ENCODE measurements at places on chromosomes 6 and 20. TPM values are rescaled to one million over a fixed set of nuclear protein-coding genes. Genes with fewer than 3 reads are reported as not detected.
A peak's percentile ranks its signal among the peaks of the same experiment; 100 is the strongest.

RHAG gene
- not detected for total RNA-seq

SFT2D1 gene
- total RNA-seq = 46.3 TPM

CD2AP gene
- total RNA-seq = 26.5 TPM

EMILIN3 gene
- total RNA-seq = 0.24 TPM

MEI4 gene
- 0.08 TPM for total RNA-seq

GPX5 gene
- not detected for total RNA-seq

SIRPG gene
- not detected for total RNA-seq

MYCT1 gene
- 0.11 TPM for total RNA-seq

GPLD1 gene
- total RNA-seq = 1.1 TPM

STMN3 gene
- total RNA-seq = 34.2 TPM

PSORS1C1 gene
- total RNA-seq = not detected

MAS1 gene
- total RNA-seq = not detected

SCRT2 gene
- not detected for total RNA-seq

IL17F gene
- total RNA-seq = not detected

SIRPA gene
- 74.7 TPM for total RNA-seq

DYNLT2 gene
- 0.61 TPM for total RNA-seq

SIRPB2 gene
- total RNA-seq = not detected

DNA sequence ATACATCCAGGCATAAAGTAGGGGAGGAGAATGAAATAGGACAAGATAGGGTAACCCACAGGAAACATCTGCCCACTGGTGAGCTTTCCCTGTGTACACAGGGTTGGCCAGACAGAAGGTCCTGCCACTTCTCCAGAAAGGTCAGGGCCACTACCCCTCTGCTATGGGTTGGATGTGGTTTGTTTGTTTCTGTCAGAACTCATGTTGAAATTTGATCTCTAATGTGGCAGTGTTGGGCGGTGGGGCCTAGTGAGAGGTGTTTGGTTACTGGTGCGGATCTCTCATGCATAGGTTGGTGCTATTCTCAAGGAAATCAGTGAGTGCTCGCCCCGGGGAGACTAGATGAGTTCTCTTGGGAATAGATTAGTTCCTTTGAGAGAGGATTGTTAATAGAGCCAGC is 15.6 kb upstream of the MAS1 start:
- DNase-seq = no peak

DNA sequence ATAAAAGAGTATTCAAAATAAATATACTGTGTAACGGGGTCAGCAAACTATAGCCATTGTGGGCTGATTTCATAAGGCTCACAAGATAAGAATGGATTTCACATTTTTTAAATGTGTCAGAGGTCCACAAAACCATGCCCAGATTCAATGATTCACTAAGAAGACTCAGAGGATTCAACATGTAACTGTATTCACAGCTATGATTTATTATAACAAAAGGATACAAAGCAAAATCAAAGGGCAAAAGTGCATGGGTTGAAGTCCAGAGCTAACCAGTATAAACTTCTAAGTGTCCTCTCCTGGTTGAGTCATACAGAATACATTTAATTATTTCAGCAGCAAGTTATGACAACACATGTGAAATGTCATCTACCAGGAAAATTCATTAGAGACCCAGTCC is 49.2 kb downstream of the TBC1D32 start:
- DNase-seq = no peak

GRCh38 chr20:48889140-48889790 is 32.2 kb upstream of the ARFGEF2 start:
- no peak for DNase-seq

DNA sequence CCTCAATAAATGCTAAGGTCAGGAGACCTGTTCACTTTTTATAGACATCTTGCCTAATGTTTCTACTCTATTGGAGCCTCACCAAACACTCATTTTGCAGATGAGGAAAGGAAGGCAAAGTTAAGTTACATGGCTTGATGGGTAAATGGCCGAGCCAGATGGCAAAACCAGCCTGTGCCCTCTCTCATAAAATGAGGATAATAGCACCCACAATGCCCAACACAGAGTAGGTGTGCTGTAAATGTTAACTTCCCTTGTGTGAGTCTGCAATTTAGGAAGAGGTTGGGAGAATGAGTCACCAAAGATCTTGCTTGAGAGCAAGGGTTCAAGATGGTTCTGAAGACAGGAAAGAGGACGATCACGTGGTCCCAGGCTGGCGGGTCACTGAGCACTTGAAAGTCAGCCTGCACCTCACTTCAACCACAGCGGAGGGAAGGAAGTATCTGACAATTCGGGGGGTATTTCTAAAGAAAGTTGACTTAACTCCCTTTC is 3.3 kb downstream of the KCNK5 start:
- no peak for DNase-seq

DNA sequence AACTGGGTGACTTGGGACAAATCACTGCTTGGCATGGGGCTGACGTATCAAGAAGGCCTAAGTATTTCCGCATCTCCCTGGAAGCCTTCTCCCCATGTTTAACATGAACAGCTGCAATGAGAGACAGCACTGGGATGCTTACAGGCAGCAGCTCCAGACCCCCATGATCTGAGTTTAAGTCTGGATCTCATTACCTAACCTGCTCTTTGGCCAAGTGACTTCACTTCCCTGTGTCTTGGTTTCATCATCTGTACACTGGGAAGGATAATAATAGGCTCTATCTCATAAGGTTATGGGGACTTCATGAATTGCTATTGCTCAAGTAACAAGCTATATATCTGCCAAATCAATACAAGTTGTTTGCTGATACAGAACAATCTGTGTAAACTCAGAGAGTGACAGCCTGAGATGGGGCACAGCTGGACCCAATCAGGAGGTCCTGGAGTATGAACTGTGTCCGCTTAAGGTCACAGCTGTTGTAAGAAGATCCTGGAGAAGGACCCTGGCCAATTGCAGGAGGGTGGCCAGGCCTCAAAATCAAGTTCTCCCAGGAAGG is 56.0 kb downstream of the TGM2 start:
- no peak for DNase-seq

DNA sequence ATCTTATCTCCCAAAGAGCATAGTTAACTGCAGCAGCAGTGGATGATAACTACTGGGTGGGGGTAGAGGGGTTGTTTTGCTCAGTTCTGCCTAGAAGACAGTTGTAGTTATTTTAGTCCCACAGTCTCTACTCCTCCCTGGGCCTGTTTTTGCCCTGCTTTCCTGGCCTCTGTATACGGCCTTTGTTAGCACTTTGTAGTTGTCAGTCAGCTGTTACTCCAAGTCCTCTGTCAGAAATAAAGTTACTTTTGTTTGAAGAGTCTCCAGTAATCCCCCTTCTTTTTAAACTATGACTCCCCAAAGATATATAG is 113.9 kb downstream of the SLC16A10 start:
- DNase-seq = peak; percentile 33

- DNase-seq = no peak
Measured at GRCh38 chr6:12291839-12292604, 1.9 kb downstream of the EDN1 start.

- DNase-seq = peak; percentile 47
Measured at GRCh38 chr6:163415620-163416556, 1.4 kb downstream of the QKI start.

- DNase-seq = no peak
Measured at GRCh38 chr6:21726676-21727075, 133.1 kb downstream of the SOX4 start.

GRCh38 chr6:118656847-118657451 is 5.6 kb upstream of the CEP85L start:
- no peak for DNase-seq

GRCh38 chr20:17614176-17614811 is 44.4 kb downstream of the DSTN start:
- DNase-seq = no peak

- no peak for DNase-seq
Measured at GRCh38 chr20:44022464-44022863, 107.8 kb downstream of the TOX2 start.

DNA sequence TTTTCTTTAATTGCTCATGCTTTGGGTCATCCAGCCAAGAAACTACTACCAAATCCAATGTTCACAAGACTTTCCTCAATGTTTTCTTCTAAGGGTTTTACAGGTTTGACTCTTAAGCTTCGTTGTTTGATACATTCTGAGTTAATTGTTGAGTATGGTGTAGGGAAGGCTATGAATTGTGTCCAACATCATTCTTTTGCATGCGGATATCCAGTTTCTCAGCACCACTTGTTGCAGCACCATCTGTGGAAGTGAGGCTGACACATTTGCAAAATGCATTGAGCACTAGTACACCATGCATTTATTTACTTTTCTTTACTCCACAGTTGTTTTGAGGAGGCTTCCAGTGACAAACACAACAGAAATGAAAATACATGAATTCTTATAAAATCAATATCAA is 17.2 kb downstream of the MICA start:
- DNase-seq = no peak

DNA sequence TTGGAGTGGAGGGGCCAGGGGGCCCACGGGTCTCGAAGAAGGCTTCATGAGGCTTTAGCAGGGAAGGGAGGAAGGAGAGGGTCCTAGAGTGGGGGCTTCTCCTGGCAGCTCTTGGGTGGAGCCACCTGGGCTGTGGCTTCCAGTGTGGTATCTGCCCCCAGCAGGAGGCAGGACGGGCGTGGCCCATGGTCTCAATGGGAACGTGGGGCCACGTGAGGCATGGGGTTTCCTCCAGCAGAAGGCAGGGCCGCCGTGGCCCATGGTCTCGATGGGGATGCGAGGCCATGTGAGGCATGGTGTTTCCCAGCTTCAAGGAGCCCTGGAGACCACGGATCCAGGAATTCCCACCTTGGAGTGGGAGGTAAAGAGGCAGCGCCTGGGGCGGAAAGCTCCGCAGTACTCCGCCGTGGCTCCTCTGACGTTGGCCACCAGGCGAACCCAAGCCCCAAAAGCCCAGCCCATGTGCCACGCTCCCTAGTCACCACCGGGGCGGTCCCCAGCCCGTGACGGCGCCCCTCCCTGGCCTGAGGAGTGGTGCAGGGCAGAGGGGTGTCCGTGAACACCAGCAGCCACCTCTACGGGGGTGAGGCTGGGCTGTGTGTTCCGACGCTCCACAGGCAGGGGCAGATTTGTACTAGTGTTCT is 62.0 kb upstream of the GATA5 start:
- DNase-seq = no peak

DNA sequence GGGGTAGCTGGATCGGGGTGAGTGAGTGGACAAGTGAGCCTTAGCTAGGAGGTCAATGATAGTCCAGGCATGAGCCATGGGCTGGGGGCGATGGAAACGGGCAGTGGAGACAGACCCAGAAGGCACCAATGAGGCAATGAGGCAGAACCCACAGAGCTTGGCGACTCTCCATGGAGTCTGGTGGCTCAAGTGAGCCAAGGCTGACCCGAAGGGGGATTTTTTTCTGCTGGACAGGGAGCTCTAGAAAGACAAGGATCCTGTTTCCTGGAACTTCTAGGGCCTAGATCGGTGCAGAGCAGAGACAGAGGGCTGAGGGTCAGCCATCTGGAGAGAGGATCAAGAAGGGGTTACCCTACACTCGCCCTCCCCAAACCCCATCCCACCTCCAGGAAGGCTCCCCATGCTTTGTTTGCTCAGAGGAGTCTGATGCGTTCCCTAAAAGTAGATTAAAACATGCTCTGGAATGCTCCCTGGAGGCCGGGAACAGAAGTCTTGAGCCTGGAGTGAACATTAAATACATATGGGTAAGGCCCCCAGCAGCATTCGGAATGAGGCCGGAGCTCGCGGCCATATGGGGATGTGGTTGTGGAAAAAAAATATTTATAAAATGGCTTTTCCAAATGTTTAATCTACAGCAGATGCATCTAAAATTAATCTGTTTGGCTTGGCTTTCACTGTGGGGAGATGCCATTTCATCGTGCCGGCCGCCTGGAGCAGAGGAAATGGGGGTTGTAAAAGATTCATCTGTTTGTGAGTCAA is 237.8 kb upstream of the PMEPA1 start:
- no peak for DNase-seq

DNA sequence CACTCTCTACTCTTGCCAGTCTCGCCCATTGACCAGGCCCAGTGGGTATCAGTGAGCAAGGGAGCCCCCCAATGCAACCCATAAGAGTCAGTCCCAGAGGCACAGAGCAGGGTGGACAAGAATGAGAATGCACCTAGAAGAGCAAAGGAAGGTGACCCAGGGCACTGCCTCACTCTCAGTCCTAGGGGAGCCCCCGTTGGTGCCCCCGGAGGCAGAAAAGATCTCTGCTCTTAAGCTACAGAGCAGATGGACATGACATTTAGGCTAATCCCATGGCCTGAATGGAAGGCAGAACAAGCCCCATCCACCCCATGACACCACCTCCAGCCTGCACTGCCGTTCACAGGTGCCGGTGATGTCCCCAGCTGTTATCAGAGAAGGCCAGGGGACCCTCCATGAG is 50.7 kb upstream of the PLEKHG1 start:
- DNase-seq = no peak

- DNase-seq = no peak
Measured at GRCh38 chr20:51513545-51513944, 29.0 kb downstream of the NFATC2 start.

DNA sequence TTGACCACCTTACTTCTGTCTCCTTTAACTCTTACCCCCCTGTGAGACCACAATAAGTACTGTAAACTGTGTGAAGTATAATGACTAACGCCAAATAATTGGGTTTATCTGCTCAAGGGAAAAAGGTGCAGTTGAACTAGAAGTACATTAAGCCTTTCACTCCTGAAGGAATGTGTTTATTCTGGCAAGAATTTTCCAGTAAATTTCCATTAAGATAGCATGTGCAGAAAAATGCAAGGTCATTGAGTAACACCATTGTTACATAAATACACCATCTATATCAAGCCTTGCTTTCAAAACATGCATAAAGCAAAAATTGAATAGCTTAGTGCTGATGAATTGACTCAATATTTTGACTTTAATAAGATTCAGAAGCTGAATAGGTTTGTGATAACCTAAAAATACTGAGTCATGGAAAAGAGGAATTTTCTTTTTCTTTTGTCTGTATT is 65.4 kb downstream of the ARHGAP18 start:
- DNase-seq = no peak

- peak; percentile 56 for DNase-seq
Measured at GRCh38 chr6:161353208-161353613, 79.3 kb upstream of the AGPAT4 start.

DNA sequence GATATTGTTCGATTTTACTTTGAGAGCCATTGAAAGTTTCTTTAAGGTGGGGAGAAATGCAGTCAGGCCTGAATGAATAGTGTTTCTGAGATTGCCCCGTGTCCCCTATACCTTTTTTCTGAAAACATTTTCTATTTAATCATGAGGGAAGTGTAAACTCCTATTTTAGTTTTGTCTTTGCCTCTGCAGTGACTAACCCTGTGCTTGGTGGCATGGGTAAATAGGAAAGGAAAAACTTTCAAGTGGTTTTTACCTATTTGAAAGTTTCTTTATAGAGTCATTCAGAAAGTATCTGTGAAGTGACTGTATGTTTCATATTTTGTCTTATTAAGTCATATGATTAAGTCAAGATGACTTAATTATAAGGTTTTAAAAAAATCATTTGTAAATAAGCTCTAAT is 14.5 kb downstream of the SNRNP48 start:
- DNase-seq = no peak

- no peak for DNase-seq
Measured at GRCh38 chr6:127198549-127198948, 68.1 kb upstream of the RNF146 start.

DNA sequence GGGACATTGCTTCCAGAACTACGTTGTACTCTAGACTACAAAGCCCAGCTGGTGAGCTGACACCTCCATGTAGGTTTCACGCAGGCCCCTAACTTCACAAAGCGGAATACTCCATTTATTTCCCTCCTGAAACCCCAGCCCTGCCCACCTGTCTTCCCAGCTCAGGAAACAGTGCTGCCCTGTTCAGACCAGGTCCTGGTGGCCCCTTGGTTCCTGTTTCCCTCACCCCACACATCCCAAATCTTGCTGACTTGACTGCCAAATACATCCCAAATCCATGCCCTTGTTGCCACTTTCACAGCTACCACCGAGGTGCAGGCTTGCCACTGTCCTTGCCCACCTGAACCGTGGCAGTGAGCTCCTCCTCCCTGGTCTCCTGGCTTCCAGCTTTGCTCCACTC is 113.1 kb upstream of the PTPN1 start:
- no peak for DNase-seq
